ENCODE measurements at places on chromosomes 7 and 10. TPM values are rescaled to one million over a fixed set of nuclear protein-coding genes. Genes with fewer than 3 reads are reported as not detected.

The GPR146 gene
- 4.0 TPM for total RNA-seq

The LRRD1 gene
- total RNA-seq = 0.18 TPM

The GLCCI1 gene
- total RNA-seq = 12.3 TPM

DNA sequence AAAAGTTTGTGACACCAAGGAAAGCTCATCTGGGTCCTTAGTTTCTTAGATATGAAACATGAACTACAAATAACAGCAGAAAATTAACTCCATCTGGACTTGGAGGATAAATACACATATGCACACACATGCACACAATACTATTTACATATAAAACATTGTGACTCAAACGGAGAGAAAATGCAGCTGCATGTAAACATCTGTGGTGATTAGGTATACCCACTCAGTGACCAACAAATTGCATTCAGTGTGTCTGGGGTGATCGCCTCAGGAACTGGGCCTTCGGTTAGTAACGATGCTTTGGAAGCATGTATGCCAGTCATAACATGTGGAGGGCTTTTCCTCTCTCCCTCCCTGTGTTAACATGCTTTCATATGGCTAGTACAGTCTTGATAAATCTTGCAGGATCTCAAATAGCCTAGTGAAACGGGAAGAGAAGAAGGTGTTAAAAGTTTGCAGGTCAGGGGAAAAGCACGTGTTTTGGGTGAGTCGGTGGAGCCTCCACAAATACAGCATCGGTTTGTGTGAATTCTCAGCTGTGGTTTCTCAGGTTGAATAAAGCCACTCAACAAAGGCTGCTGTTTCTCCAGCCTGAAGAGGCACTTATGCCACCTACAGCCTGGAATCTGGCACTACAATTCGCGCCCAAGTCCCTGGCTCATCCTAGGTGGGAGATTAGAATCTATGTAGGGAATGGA is 8.7 kb upstream of the GLRX3 start:
- peak; percentile 40 for DNase-seq

- no peak for DNase-seq
Observed at GRCh38 chr7:43092819-43093218, 19.6 kb upstream of the HECW1 start.

GRCh38 chr7:92621561-92622023 is 31.4 kb upstream of the FAM133B start:
- DNase-seq = no peak

- DNase-seq = peak; percentile 79
Observed at GRCh38 chr10:79149662-79150443, 81.1 kb downstream of the ZMIZ1 start.

GRCh38 chr7:66747881-66748511 is 7.5 kb downstream of the RABGEF1 start:
- no peak for DNase-seq

DNA sequence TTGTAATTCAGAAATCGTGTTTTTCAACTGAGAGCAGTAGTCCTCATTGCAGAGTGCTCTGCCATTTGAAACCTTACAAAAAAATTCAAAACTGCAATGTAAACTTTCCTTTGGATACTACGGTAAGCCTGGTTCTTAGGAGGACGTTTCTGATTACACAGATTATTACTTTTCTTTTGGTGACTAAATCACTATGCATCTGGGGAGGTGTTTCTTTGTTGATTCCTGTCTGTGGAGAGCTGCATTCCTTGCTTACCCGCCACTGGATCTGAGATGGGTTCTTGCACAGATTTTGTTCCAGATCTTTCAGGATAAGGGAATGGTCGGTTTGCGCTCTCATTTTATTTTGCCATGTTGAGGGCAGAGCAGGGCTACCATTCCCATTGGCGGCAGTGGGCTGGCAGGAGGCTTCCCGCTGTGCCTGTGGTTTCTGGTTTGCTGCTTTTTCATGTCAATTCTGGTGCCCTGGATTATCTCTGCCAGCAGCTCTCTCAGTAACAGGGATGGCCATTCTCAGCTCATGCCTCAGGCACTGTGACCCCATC is 485.1 kb downstream of the GLRX3 start:
- DNase-seq = no peak

- DNase-seq = no peak
Observed at GRCh38 chr7:107661865-107662379, 1.3 kb downstream of the SLC26A4 start.

DNA sequence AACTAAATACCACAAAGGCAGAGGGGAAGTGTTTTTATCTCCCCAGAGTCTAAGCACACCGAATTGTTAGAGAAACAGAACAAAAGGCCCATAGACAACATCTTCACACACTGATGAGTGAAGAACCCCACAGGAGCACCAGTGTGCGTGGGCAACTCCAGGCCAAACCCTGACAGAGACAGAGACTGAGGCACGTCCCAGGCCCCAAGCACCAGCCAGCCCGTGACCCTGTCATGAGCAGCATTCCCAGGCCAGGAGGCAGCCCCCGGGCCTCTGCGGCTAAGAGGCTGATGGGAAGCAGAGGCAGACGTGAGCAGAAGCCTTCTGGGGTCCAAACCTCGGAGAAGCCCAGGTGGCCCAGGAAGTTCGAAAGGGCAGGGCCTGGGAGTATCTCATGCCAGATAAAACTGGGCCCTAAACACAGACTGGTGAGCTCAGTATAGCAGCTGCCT is 184.4 kb downstream of the TCERG1L start:
- DNase-seq = no peak

DNA sequence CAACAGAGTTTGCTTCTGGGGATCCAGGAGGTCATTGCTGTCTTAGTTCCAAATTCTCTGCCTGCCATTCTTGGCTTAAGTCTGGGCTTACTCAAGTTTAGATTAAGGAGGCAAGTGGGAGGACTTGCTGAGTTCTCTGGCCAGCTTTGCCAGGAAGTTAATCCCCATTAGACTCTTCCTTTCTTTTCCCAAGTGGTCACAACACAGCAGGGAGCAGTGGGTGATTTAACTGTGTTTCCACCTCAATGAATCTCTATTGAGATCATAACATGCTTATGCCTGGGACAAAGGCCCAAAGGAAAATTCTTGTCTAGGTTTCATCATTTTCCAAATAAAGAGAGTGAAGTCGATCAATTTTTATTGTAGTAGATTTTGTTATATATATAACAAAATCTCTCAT is 1159.6 kb downstream of the SORCS3 start:
- no peak for DNase-seq

- DNase-seq = no peak
Observed at GRCh38 chr10:17659365-17659764, 15.4 kb downstream of the STAM start.

DNA sequence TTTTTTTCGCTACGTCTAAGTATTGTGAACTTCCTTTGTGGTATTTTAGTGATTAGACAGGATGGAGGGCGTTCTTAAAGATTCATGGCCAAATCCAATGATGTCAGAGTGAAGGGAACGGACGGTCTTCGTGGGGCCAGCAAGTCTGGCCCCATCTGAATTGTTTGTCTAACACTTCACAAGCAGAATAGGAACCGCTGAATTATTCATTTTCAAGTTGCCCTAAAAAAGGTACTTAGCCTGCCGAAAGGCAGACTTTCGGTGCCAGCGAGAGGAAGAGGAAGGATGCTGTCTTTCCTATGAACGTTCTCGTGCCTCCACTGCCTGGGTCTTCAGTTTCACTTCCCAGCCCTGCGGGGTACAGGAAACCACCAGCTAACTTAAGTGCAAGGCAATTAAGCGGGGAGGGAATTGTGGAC is 145.7 kb upstream of the SH2B2 start:
- no peak for DNase-seq

DNA sequence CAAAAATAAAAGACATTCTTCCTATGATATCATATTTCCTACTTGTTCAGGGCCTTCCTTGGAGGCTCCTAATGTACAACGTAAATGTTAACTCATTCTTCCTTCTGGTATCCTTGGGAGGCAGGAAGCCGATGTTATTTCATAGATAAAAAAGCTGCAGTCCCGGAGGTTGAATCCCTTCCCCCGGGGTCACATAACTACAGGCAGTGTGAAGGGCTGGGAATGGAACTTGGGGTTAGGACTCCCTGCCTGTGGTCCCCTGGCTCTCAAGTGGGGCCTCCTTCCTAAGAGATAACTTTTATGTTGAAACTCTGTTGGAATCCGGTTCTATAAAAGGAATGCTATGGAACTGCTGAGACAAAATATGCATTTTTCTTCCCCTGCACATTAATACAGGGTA is 14.9 kb upstream of the CCDC3 start:
- no peak for DNase-seq

- no peak for DNase-seq
Observed at GRCh38 chr7:90404777-90405176, 1.5 kb downstream of the CLDN12 start.
